Stimulated activated CD8-positive, alpha-beta memory T cell treated with anti-CD3 and anti-CD28 coated beads, Interleukin-15, amount 100 ng/mL, for 24 hours (primary cell): ENCODE measurements at places on chromosomes 5 and 9.

DNA sequence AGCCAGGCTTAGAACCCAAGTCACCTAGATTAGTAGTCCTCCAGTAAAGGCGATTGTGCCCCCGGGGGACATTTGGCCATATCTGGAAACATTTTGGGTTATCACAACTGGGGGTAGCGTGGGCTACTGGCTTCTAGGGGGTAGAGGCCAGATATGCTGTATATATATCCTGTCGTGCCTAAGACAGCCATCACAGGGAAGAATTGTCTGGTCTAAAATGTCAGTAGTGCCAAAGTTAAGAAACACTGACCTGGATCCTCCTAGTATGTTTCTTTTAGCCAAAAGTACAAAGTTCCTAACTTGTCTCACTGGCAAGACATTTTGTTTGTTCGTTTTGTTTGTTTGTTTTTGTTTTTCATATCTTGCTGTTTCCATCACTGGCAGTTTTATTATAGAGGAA is 13.8 kb downstream of the RABEPK start:
- no peak for DNase-seq

GRCh38 chr5:174111287-174111973 is 65.9 kb downstream of the NSG2 start:
- DNase-seq, result no peak

DNA sequence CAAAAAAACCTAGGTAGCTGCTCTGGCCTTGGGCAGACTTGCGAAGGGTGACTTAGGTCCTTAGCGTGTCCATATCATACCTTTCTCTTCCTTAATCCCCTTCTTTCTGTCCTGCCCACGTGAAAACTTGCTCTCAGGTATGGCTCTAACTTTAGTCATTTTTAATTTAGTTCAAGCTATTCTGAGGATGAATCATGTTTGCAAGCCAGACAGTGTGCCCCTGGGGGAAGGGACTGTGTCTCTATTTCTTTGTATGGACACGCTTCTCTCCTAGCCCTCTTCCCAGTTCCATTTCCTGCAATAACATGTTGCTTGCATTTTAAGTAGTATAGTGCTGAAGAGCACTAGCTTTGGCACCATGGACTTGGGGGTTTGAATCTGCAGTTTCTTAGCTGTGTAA is 120.6 kb downstream of the PTTG1 start:
- no peak for DNase-seq

GRCh38 chr5:52794519-52794918 is 6.8 kb downstream of the ITGA1 start:
- no peak for DNase-seq

GRCh38 chr5:89081360-89081759 is 198.4 kb upstream of the MEF2C start:
- DNase-seq, result no peak

DNA sequence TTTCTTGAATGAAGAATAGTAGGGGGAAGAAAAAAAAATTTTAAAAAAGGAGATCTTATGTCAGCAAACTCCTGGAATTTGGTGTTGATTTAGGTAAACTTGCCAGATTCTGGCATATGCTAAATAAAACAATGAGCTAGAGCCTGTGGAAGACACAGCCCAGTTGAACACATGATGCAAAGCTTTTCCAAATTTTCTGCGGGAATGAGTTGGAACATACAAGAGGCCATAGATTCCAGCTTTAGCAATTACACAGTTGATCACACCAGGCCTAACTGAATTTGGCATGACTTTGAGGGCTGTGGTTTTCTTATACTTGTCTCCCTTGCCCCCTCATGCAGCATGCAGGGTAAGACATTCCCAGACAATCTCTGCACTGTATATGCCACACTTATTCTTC is 297.0 kb downstream of the SH3GL2 start:
- no peak for DNase-seq

- no peak for DNase-seq
Measured at GRCh38 chr9:79053598-79053997, 518.2 kb upstream of the TLE4 start.

GRCh38 chr9:96626912-96627311 is 7.3 kb upstream of the CDC14B start:
- no peak for DNase-seq

GRCh38 chr5:36777105-36777757 is 99.3 kb upstream of the NIPBL start:
- no peak for DNase-seq

GRCh38 chr5:75608870-75609269 is 2.4 kb upstream of the ANKDD1B start:
- no peak for DNase-seq

DNA sequence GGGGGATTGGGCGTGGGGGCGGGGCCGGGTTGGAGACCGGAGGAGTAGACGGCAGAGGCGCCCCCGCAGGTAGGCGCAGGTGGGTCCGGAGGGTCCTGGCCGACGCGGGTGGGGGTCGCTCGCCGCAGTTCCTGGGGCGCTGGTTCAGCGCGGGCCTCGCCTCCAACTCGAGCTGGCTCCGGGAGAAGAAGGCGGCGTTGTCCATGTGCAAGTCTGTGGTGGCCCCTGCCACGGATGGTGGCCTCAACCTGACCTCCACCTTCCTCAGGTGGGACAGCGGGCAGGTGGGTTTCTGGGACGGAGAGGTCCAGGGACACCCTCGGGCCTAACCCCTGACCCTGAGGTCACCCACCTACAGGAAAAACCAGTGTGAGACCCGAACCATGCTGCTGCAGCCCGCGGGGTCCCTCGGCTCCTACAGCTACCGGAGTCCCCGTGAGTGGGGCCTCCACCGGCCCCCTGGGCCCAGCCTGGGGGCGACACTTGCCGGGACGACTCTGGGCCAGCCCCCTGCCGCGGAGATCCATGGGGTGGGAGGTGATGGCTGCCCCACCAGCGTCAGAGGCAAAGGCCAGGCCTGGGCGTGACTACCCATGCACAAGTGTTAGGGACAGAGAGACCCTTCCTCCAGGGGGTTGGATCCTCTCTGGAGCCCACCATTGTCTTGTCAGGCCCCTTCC is 1.7 kb downstream of the PTGDS start:
- no peak for DNase-seq

GRCh38 chr5:173743641-173744343 is 127.3 kb upstream of the BOD1 start:
- no peak for DNase-seq

GRCh38 chr5:103458497-103459040 is 104.0 kb downstream of the NUDT12 start:
- no peak for DNase-seq

DNA sequence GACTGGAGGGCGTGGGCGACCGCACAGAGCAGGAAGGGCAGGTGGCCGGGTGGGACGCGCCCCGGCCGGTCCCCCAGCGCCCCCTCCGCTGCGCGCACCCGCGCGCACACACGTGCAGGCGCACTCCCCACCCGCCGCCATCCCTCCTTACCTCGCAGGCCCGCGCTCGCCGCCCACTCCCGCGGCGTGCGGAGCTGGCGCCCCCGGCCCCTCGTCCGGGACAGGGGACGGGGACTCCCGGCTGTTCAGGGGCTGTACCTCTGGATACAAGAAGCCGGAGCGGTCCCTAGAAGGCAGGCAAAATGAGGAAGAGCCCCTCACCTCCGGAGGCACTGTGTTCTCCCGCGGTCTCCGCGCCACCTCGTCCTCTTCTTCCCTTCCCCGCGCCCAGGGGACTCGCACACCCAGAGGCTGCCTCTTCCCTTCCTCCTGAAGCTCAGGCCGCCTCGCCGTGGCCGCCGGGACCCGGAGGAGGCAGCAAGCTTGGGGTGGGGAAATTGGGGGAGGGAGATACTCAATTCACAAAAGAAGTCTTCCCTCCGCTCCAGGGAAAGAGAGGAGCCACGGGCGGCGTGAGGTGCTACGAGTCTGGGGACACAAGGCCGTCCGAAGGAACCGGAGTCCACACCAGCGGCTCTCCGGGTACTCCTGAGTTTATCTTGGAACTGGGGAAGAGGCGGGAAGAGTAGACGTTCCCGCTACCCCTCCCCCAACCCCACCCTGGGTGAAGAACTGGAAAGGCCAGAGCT is 1.4 kb upstream of the GABRB2 start:
- no peak for DNase-seq

GRCh38 chr5:146699664-146700418 is 178.7 kb downstream of the PPP2R2B start:
- DNase-seq, result no peak

GRCh38 chr9:128523199-128523925 is 18.8 kb downstream of the GLE1 start:
- no peak for DNase-seq

DNA sequence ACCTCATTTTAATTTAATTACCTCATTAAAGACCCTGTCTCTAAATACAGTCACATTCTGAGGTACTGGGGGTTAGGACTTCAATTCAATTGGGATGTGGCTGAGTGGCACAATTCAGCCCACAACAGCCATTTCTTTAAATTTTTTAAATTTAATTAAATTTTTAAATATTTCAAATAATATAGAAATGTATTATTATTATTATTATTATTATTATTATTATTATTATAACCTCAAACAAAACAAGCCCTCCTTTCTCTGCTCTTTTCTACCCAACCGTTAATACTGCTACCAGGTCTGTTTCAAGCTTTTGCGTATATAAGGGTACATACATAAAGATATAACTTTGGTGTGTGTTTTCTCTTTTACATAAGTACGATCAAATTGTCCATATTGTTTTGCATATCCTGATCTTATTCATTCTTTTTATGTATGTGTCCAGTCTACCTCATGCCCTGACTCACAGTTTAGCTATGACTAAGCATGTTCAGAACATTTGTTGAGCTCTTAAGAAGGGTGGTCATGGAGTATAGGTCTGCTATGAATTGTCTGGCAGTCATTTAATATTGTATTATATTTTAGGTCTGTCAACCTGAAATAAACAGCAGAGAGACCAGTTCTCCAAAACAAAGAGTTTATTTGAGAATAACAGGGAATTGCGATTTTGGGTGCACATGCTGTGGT is 16.1 kb upstream of the RAB14 start:
- no peak for DNase-seq

GRCh38 chr5:2375757-2376250 is 375.7 kb downstream of the IRX2 start:
- DNase-seq, result no peak

- DNase-seq, result no peak
Measured at GRCh38 chr5:90911169-90911568, 352.6 kb downstream of the ADGRV1 start.

GRCh38 chr5:33903118-33903517 is 11.3 kb upstream of the ADAMTS12 start:
- no peak for DNase-seq

DNA sequence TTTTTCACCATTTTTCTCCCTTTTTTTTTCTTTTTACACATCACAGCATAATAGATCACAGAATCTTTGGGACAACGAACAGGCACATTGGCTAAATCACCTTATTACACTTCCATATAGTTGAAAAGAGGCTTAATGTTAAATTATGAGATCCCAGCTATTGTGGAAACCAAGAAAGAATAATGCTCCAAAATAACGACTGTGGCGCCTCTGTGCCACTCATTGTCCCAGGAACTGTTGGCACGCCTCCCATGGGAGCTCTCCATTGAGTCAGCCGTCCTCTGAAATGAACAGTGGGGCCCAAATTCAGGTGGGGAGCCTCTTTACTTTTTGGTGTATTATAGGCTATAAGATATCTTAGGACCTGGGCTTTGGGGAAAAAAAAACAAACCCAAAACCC is 82.2 kb upstream of the NFIB start:
- DNase-seq, result no peak

GRCh38 chr5:59021286-59021673 is 438.4 kb downstream of the RAB3C start:
- no peak for DNase-seq

DNA sequence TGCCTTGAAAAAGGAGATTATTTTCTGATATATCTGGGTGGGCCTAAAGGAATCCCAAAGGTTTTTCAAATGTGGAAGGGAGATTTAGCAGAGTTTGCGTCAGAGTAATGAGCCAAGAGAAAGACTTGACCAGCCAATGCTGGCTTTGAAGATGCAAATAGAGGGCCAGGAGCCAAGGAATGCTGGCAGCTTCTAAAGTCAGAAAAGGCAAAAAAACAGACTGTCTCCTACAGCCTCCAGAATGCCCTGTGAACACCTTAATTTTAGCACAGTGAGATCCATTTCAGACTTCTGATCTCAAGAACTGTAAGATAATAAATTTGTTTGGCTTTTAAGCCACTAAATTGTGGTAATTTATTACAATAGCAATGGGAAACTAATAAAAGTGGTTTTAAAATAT is 122.6 kb upstream of the FREM1 start:
- no peak for DNase-seq

- no peak for DNase-seq
Measured at GRCh38 chr5:114648940-114649339, 287.1 kb downstream of the KCNN2 start.

GRCh38 chr5:68070591-68071281 is 144.8 kb upstream of the PIK3R1 start:
- DNase-seq, result no peak

GRCh38 chr5:106587-106986 is 14.6 kb downstream of the PLEKHG4B start:
- DNase-seq, result no peak

- no peak for DNase-seq
Measured at GRCh38 chr5:17105744-17106418, 111.5 kb upstream of the BASP1 start.

DNA sequence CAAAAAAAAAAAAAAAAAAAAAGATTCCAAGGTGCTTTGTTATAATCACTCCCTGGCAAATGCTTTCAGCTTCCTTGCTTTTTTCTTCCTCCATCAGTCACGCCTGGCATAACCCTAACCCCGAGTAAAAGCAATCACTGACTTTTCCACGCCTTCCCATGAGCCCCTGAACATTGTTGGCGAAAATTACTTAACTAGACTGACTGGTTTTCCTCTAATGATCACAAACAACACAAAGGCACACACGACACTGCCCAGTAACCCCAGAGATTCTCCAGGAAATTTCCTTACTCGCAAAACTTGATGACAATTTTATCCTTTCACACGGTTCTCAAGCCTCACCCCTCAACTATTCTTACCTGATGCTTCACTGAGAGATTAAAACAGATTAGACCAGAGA is 11.4 kb upstream of the PTGR1 start:
- DNase-seq, result no peak

DNA sequence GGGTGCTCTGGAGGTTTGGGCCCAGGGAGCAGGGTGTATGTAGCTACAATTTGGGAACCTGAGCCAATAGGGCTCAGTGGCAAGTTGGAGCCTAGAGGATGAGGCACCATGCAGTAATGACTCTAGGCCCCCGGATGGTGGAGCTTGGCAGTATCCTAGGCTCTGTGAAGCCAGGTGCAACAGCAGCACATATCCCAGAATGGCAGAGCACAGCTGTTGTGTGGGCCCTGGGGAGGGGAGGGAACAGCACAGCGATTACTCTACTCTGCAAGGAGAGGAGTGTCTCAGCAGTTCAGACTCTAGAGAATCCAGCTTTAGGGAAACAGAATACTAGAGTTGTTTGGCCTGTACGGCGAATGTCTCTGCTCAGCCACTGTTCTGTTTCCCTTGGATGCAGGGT is 56.1 kb downstream of the LRRTM2 start:
- no peak for DNase-seq
